ENCODE measurements at places on chromosomes 2 and 18. TPM values are rescaled to one million over a fixed set of nuclear protein-coding genes. Genes with fewer than 3 reads are reported as not detected.

GRCh38 chr2:168712053-168712452 is 90.4 kb upstream of the NOSTRIN start:
- no peaks in the 10 kb centered on the region for H3K27me3 ChIP-seq
- H3K4me3 ChIP-seq: no peak overlapping the region
- H3K27ac ChIP-seq: no peak overlapping the region
- no peak for DNase-seq
- H3K36me3 ChIP-seq: peaks cover 2% of the 10 kb centered on the region

DNA sequence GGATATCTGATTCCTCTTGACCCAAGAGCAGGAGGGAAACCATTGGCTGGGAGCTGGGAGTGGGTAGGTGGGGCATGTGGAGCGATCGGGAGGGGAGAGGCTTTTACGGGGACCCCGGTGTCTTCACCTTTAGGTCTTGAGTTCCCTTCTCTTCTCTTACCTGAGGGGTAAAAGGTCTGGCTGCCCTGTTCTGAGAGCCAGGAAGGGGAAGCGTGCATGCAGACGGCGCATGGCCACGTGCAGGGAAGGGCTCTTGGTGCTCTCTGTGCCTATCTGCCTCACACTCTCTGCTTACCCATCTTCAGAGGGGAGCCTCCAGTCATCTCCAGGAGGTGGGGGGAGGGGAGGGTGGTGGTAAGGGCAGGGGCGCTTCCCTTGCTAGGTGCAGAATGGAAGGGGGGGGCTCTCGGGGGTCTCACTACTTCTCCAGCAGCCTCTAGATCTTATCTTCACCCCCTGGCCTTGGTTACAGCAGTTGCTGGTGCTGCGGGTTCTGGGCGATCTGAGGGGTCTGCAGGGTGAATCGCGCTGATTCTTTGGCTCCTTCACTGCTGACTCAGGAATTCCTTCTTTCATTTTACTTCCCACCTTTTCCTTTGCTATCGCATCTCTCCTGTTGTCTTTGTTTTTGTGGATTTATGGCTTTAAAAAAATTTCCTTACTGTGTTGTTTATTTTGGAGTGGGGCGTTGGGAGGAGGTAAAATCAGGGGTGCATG is 225.8 kb upstream of the HS6ST1 start:
- no peaks in the 10 kb centered on the region for H3K27me3 ChIP-seq
- no peaks in the 10 kb centered on the region for H3K4me1 ChIP-seq
- H3K36me3 ChIP-seq: no peaks in the 10 kb centered on the region
- no peak for DNase-seq
- no peak overlapping the region for H3K27ac ChIP-seq
- H3K4me3 ChIP-seq: no peak overlapping the region

- no peak for DNase-seq
- H3K4me3 ChIP-seq: peak overlapping the region; percentile 15
- peak overlapping the region; percentile 58 for H3K27ac ChIP-seq
- peaks cover 89% of the 10 kb centered on the region for H3K36me3 ChIP-seq
These were observed 22.6 kb downstream of the STK17B start for GRCh38 chr2:196148736-196149135.

The PLEK gene
- 0.60 TPM for total RNA-seq

GRCh38 chr2:10035053-10035422 is 8.3 kb upstream of the KLF11 start:
- H3K4me1 ChIP-seq: peaks cover 11% of the 10 kb centered on the region
- H3K27ac ChIP-seq: no peak overlapping the region
- peaks cover 8% of the 10 kb centered on the region for H3K27me3 ChIP-seq
- H3K4me3 ChIP-seq: no peak overlapping the region
- no peaks in the 10 kb centered on the region for H3K36me3 ChIP-seq
